ENCODE measurements at places on chromosomes 13 and 19. TPM values are rescaled to one million over a fixed set of nuclear protein-coding genes. Genes with fewer than 3 reads are reported as not detected.

DNA sequence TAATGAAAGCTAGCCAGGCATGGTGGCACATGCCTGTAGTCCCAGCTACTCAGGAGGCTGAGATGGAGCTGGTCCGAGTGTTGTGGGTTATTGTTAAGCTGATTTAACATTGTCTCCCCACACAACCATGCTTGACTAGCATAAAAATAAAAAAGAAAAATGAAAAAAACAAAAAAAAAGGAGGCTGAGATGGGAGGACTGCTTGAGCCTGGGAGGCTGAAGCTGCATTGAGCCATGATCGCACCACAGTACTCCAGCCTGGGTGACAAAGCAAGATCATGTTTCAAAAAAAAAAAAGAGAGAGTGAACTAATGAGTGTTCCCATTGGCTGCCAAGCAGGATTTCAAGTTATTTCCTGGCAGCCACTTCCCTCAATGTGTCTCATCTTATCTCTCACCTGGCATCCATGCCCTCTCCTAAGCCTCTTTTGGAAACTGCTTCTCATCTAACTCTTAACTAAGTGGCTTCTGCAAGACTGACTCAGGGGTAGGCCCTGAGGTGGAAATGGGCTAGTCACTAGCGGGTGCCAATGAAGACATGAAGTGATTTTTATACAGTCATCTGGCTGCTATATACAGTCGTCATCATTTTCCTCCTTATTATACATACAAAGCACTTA is 4.9 kb downstream of the THAP8 start:
- H3K4me1 ChIP-seq, result peaks cover 3% of the 10 kb centered on the region
- peaks cover 2% of the 10 kb centered on the region for H3K27me3 ChIP-seq
- no peaks in the 10 kb centered on the region for H3K36me3 ChIP-seq
- no peak for DNase-seq

Gene CEACAM7
- total RNA-seq, result not detected

- H3K27ac ChIP-seq, result no peak overlapping the region
- no peak overlapping the region for H3K4me3 ChIP-seq
- H3K36me3 ChIP-seq, result no peaks in the 10 kb centered on the region
- peaks cover 7% of the 10 kb centered on the region for H3K4me1 ChIP-seq
- H3K27me3 ChIP-seq, result no peaks in the 10 kb centered on the region
These were observed 15.7 kb upstream of the ENOX1 start for GRCh38 chr13:43802511-43802910.

DNA sequence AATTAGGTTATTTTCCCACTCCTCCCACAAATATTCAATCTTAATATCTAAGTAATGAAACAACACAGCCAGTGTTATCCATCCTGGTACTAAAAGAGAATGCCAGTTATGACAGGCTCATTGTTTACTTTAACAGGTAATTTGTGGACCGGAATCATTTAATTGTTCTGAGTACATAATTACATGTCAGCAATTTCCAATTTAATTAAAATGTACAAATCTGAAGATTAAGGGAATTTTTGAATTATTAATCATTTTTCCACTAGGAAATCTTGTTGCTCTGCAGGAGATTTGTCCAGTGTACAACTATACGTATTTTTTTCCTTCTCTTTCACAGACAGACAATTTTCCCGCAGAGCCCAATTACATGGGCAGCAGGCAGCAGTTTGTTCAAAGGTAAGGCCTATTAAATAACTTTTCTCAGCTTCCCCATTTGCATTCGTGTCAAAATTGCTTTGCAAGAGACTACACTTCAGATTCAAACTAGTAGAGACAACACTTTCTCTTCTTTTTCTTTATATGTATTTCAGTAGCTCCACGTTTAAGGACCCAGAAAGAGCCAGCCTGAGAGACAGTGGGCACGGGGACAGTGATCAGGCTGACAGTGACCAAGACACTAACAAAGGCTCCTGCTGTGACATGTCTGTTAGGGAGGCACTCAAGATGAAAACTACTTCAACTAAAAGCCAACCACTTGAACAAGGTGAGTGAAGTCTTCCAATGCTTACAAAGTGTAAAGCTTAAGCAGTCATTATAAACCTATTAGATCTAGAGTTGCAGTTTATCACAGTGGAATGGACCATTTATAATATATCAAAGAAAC is 34.8 kb downstream of the PCDH17 start:
- no peak for DNase-seq
- H3K4me3 ChIP-seq, result no peak overlapping the region
- no peaks in the 10 kb centered on the region for H3K27me3 ChIP-seq
- H3K4me1 ChIP-seq, result no peaks in the 10 kb centered on the region

GRCh38 chr13:55007681-55008080 is 1979.1 kb downstream of the OLFM4 start:
- H3K4me1 ChIP-seq, result peaks cover 1% of the 10 kb centered on the region
- DNase-seq, result no peak

DNA sequence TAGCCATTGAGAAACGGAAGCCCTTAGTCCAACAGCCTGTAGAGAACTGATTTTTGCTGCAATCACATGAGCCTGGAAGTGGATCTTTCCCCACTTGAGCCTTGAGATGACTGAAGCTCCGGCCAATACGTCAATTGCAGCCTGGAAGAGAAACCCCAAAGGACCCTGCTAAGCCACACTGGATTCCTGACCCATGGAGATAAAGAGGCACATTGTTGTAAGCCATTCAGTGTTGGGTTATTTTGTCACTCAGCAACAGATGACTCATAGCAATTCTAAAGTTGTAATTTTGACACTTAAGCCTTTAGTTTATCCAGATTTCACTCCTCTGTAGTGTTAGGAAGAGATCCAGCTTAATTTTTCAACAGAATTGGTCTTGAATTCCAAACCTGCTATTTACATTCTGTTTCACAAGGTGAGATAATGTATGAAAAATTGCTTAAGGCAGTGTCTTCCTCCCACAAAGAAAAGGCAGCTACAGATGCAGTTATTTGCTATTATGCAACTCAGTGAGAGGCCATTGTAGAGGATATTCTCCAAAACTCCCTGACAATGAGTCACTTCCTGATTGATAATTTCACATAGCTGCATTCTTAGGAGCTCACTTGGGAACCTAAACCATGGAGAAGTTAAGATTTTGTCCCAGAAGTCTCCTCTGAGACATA is 59.4 kb upstream of the TSHZ3 start:
- no peak overlapping the region for H3K27ac ChIP-seq
- DNase-seq, result no peak
- no peaks in the 10 kb centered on the region for H3K27me3 ChIP-seq

Gene KLK14
- total RNA-seq, result 1.5 TPM

DNA sequence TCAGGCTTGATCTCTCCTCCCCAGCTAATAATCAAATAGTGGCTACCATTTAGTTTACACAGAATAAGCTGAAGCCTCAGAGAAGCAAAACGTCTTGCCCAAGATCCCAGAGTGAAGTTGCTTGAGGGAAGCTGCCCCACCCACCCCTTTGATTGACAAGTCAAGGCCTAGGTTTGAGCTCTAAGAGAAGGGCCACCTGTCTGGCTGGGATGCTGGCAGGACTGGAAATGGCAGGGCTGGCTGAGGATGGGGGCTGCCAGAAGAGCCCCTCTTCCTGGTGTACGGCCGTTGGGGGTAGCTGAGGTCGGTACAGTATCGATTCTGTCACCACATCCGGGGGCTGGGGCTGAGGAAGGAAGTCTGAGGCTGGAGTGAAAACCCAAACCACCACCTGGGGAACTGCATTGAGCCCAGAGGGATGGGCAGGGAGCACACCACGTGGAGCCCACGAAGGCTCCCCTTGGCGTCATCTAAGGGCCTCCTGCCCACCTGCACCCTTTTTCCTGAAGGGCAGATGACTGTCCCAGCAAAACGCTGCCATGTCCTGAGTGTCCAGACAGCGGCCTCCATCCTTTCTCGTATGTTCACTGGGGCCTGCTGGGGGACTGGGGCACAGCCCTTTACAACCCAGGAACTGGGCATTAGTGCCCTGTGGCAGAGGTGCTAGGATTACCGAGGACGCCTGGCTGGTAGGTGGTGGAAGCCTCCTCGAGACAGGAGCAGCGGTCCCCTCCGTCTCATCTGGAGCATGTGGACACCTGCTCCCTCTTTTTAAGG is 1.4 kb upstream of the PRKD2 start:
- peaks cover 20% of the 10 kb centered on the region for H3K4me1 ChIP-seq
- DNase-seq, result no peak
- no peak overlapping the region for H3K27ac ChIP-seq

Gene COX6B2
- 2.8 TPM for total RNA-seq

Gene GALP
- total RNA-seq, result not detected

GRCh38 chr19:1395194-1396018 is 5.9 kb downstream of the GAMT start:
- H3K27me3 ChIP-seq, result peaks cover 6% of the 10 kb centered on the region
- H3K27ac ChIP-seq, result no peak overlapping the region
- no peaks in the 10 kb centered on the region for H3K4me1 ChIP-seq
- H3K36me3 ChIP-seq, result no peaks in the 10 kb centered on the region
- no peak for DNase-seq

Gene CD33
- not detected for total RNA-seq

All from glutamatergic neuron (in vitro differentiated cells).